ENCODE measurements at places on chromosomes 7 and 10. TPM values are rescaled to one million over a fixed set of nuclear protein-coding genes. Genes with fewer than 3 reads are reported as not detected.

Gene MMD2
- total RNA-seq, result not detected

DNA sequence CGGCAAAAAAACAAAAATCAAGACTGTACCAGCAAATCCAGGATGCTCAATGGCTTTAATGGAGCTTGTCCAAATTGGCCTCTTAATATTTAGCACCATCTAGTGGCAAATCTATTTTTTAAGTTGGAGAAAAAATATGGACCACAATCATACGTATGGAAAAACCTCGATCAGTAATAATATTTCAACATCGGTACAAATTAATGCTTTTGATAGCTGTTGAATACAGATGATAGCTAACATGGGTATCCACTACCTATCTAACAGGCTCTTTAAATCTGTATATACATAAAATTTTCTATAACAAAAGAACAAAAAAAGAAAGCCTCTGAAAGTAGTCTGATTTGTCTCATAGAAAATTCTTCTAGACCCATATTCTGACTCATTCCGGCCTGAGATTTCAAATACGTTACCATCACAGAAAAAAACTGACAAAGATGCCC lies 29.2 kb downstream of the COA1 start:
- H3K36me3 ChIP-seq, result peaks cover 21% of the 10 kb centered on the region
- no peak overlapping the region for H3K4me3 ChIP-seq
- H3K27ac ChIP-seq, result no peak overlapping the region
- no peaks in the 10 kb centered on the region for H3K27me3 ChIP-seq

GRCh38 chr10:121559326-121560026 lies 38.8 kb downstream of the FGFR2 start:
- peaks cover 35% of the 10 kb centered on the region for H3K4me1 ChIP-seq
- H3K27ac ChIP-seq, result no peak overlapping the region
- H3K27me3 ChIP-seq, result no peaks in the 10 kb centered on the region
- no peak overlapping the region for H3K4me3 ChIP-seq

DNA sequence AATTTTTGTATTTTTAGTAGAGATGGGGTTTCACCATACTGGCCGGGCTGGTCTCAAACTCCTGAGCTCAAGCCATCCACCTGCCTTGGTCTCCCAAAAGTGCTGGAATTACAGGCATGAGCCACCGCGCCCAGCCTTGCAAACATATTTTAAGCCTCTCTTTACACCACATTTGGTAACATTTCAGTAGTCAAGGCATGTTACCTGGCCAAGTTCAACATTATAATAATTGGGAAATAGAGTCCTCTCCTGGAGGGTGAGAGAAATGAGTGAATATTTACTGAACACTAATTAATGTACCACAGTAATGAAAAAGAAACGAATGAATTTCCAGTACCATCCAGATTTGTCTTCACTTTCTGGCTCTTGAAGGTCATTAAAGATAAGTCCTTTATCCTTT lies 10.0 kb upstream of the CNOT4 start:
- no peak overlapping the region for H3K27ac ChIP-seq
- H3K4me3 ChIP-seq, result no peak overlapping the region
- no peaks in the 10 kb centered on the region for H3K27me3 ChIP-seq
- no peaks in the 10 kb centered on the region for H3K4me1 ChIP-seq
- no peaks in the 10 kb centered on the region for H3K36me3 ChIP-seq

DNA sequence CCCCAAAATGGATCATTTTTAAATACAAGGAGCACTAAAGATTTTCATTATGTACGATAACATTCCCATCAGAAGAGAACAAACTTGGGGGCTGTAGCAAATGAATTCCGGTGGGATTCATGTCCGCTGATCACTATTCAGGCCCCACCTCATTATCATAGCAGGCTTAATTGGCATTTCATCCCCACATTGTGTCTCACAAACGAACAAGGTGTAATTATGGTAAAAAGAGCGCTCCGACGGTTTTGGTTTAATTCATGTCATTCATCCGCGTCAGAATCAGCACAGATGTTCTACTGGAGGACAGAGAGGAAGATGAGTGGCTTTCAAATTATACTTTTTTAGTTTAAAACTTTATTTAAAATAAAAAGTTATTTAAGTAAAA lies 124.7 kb downstream of the MAD1L1 start:
- DNase-seq, result no peak
- no peak overlapping the region for H3K4me3 ChIP-seq
- peaks cover 49% of the 10 kb centered on the region for H3K4me1 ChIP-seq
- no peaks in the 10 kb centered on the region for H3K36me3 ChIP-seq
- no peaks in the 10 kb centered on the region for H3K27me3 ChIP-seq
- no peak overlapping the region for H3K27ac ChIP-seq

- no peak overlapping the region for H3K4me3 ChIP-seq
- no peak for DNase-seq
- no peaks in the 10 kb centered on the region for H3K27me3 ChIP-seq
- no peak overlapping the region for H3K27ac ChIP-seq
- no peaks in the 10 kb centered on the region for H3K4me1 ChIP-seq
Measured at GRCh38 chr10:95706990-95707389, 13.3 kb upstream of the TCTN3 start.

Measured in mesothelial cell of epicardium (in vitro differentiated cells).